Activated CD8-positive, alpha-beta memory T cell treated with anti-CD3 and anti-CD28 coated beads for 48 hours (primary cell): ENCODE measurements at places on chromosomes 1 and 21.

DNA sequence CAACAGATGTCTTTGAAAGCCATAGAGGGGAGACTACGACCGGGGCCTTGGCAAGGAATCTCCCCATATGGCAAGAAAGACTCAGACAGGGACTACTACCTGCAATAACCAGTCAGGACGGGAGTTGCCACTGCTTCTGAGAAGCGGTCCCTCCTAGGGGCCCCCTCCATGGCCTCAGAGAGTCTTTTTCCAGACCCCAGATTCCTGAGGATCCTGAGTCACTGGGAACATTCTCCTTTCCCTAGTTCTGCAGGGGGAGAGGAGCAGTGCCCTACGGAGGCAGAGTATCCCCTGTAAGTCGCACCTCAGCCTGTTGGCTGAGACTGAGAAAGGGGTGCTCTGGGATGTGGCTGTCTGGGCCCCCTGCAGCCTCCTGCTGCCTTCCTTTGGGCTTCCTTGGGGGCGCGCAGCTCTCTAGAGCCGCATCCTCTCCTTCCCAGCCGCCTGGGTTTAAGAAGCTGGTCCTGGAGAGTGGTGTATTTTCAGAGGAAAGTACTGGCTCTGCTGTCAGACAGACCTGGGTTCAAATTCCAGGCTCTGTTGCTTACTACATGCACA lies 7.8 kb downstream of the GLIS1 start:
- DNase-seq, result no peak

- no peak for DNase-seq
Measured at GRCh38 chr1:32769524-32770220, 47.5 kb downstream of the YARS1 start.

- DNase-seq, result no peak
Measured at GRCh38 chr1:221159608-221160007, 280.4 kb downstream of the HLX start.

- no peak for DNase-seq
Measured at GRCh38 chr1:118881751-118882150, 106.4 kb downstream of the TBX15 start.

DNA sequence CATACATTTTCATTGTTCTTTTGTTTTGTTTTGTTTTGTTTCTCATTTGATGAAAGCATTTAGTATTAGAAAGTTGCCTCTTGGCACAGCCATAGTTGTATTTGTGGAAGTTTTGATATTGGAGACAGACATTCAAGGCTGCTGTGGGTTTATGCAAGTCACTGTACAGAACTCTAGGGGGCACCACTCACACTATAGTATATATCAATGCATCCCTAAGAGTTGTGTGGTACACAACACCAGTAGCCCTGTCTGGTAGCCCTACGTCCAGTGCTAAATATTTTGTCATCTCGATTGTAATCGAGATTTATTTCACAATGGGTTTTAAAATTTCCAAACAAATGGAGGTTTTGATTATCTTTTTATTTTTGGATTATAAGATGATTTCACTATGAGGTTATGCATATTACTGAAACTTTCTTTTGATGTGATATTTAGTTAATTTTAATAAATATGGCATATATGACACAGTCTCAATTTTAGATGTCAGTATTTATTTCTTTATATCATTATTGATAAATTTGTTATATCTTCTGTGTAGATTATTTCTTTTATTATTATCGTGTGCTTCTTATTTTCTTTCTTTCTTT lies 112.2 kb downstream of the NR5A2 start:
- no peak for DNase-seq

GRCh38 chr1:246364415-246364941 lies 142.6 kb downstream of the SMYD3 start:
- DNase-seq, result no peak

GRCh38 chr1:87084244-87084836 lies 169.9 kb downstream of the HS2ST1 start:
- DNase-seq, result no peak

- no peak for DNase-seq
Measured at GRCh38 chr1:29937356-29937755, 701.0 kb downstream of the PTPRU start.
